ENCODE measurements at places on chromosomes 12 and 14. TPM values are rescaled to one million over a fixed set of nuclear protein-coding genes. Genes with fewer than 3 reads are reported as not detected.

- no peak for DNase-seq
Measured at GRCh38 chr12:114206525-114206924, 199.4 kb downstream of the TBX5 start.

SDR9C7 gene
- total RNA-seq: 161 TPM

GRCh38 chr14:95294320-95294719, 25.4 kb downstream of the CLMN start:
- no peak for DNase-seq

VASH1 gene
- 0.86 TPM for total RNA-seq

KLRC3 gene
- not detected for total RNA-seq

GPRC5D gene
- 51.1 TPM for total RNA-seq

DNA sequence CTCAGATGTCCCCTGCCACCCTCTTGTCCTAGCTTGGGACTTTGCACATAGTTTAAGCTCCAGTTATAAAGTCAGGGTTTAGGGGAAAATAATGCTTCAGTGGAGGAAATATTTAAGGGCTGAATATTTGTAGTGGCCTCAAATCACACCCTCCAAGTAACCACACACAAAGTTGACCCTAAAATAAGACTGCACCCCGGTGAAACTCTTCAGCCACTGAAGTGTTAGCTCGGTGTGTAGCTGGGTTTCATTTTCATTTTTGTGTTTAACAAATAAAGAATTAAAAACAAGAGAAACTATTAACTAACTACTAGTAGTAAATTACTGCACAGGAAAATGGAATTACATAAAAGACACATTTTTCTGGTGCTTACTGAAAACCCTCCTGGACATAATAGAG, 14.8 kb upstream of the BCL11B start:
- DNase-seq: no peak

DNA sequence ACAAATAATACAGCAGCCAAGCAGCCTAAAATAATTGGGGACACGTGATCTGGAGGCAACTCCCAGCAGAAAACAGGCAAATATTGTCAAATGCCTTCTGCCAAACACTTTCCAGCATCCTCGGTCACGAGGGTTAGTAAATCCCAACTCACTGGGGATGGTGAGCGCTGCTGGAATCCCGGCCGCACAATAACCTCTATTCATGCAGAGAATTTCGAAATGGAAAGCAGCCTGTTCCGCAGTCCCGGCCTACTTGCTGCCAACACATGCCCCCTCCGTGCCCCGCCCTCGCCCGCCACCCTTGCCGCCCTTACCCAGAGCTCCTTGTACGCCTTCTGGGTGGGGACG, 62.2 kb downstream of the RFX4 start:
- DNase-seq: peak; percentile 47

FIGNL2 gene
- total RNA-seq: 0.49 TPM

MLH3 gene
- 19.9 TPM for total RNA-seq

- DNase-seq: no peak
Measured at GRCh38 chr14:104221636-104222369, 83.4 kb downstream of the KIF26A start.

FOXN4 gene
- total RNA-seq: not detected

GRCh38 chr14:100578552-100578951, 8.7 kb downstream of the BEGAIN start:
- peak; percentile 18 for DNase-seq

DNA sequence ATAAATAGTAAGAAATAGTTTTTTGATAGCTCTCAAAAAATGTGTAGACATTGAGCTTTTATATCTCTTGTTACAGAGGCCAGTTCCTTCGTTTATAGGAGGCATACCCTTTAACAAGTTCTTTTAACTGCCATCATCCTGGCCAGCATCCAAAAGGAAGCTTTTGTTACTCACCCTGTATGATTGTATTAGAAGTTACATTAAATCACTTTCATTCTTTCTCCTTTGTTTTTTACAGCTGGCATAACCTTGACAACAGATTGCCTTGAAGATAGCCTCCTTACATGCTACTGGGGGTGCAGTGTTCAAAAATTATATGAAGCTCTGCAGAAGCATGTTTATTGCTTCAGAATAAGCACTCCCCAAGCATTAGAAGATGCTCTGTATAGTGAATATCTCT, 20.1 kb downstream of the CGRRF1 start:
- DNase-seq: no peak

GRCh38 chr14:67524634-67524963, 8.5 kb upstream of the PLEKHH1 start:
- no peak for DNase-seq

- no peak for DNase-seq
Measured at GRCh38 chr12:115306380-115306779, 622.4 kb upstream of the TBX3 start.

IQSEC3 gene
- not detected for total RNA-seq

- peak; percentile 93 for DNase-seq
Measured at GRCh38 chr12:106956048-106956578, 406 bp downstream of the TMEM263 start.

- DNase-seq: no peak
Measured at GRCh38 chr14:69999261-69999674, 120.1 kb downstream of the SMOC1 start.

- no peak for DNase-seq
Measured at GRCh38 chr12:109157986-109158385, 41.6 kb downstream of the ACACB start.

CMA1 gene
- not detected for total RNA-seq

DNA sequence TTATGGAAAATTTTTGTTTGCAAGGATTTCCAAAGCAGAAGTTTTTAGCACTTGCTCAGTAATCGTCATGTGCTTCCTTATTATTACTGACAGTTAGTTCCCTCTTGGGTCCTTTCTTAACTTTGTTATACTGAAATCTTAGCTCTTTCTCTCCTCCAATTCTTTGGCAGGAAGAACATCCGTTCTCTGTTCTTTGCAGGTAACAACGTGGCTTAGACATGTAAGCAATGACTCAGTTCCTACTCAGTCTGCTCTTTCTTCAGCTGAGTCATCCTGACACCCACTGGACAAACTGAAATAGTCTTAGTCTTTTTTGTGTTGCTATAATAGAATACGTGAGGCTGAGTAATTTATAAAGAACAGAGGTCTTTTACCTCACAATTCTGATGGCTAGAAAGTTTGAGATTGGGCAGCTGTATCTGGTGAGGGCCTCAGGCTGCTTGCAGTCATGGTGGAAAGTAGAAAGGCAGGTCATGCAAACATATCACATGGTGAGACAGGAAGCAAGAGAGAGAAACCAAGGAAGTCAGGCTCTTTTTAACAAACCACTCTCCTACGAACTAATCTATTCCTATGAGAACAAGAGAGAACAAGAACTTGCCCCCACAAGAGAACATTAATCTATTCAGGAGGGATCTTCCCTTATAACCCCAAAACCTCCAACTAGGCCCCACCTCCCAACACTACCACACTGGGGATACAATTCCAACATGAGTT, 49.2 kb downstream of the TESPA1 start:
- DNase-seq: no peak

Measured in lower leg skin (tissue), 4 donors.